Natural killer cell treated with Interleukin-12 subunit alpha and Interleukin-12 subunit beta and Interleukin-15 and Interleukin-18, amount 100 ng/mL, for 72 hours (primary cell): ENCODE measurements at places on chromosomes 13 and 19.

DNA sequence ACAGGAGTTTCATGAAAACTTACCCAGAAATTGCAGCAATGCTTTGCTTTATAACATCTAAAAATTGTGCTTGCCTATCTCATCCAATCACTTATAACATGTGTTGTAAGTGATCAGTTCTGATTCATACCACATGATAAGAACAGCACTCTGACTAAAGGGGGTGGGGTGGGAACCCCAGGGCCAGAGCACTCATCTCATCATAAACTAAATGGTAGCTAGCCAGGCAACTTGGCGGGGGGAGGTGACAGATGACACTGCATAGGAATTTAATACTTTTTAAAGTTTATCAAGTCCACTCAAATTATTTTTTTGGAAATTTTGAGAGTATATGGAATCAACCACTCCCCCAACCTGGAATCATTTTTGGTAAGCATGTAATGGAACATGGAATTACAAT lies 42.1 kb downstream of the FOXO1 start:
- no peak for DNase-seq

- peak; percentile 5 for DNase-seq
These were observed 21.4 kb downstream of the ACER1 start for GRCh38 chr19:6312018-6312417.

DNA sequence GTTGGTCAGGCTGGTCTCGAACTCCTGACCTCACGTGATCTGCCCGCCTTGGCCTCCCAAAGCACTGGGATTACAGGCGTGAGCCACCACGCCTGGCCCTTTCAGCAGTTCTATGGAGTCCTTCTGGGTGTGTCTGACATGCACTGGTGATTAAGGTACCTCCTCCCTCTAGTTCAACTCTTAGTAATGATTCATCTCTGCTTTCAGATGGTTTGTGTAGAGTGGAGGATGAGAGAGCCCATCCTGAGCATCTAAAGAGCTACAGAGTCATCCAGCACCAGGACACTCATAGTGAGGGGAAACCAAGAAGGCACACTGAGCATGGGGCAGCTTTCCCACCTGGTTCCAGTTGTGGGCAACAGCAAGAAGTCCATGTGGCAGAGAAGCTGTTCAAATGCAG lies 8.2 kb downstream of the ZNF584 start:
- DNase-seq, result no peak

GRCh38 chr19:4428326-4428975 lies 26.0 kb downstream of the CHAF1A start:
- no peak for DNase-seq

- no peak for DNase-seq
These were observed 198.4 kb downstream of the COL4A1 start for GRCh38 chr13:110108348-110109139.

DNA sequence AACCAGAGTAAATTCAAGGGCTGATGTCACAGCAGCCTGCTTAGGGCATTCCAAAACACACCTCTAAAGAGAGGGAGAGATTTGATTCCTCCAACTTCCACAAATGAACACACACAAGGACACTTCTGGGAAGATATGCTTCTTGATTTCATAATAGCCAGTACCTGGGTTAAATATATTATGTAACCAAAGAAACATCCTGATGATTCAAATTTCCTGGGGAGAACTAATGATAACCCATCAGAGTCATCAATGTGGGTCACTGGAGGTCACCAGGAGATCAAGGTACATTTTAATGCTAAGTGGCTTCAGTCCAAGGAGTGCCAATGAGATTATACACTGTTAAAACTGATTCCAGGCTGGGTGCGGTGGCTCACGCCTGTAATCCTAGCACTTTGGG lies 54.0 kb upstream of the DOCK9 start:
- DNase-seq, result no peak

DNA sequence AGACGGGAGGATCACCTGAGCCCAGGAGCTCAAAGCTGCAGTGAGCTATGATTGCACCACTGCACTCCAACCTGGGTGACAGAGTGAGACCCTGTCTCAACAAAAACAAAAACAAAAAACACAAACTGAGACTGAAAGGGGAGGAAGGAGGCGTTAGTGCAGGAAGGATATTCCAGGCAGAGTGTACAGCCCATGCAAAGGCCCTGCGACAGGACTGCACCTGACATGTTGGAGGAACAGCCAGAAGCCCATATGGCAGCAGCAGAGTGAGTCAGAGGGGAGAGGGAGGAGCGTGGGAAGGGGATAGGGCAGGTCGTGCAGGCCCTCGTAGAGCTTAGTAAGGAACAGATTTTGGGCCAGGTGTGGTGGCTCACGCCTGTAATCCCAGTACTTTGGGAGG lies 3.2 kb downstream of the ZNRF4 start:
- DNase-seq, result no peak

DNA sequence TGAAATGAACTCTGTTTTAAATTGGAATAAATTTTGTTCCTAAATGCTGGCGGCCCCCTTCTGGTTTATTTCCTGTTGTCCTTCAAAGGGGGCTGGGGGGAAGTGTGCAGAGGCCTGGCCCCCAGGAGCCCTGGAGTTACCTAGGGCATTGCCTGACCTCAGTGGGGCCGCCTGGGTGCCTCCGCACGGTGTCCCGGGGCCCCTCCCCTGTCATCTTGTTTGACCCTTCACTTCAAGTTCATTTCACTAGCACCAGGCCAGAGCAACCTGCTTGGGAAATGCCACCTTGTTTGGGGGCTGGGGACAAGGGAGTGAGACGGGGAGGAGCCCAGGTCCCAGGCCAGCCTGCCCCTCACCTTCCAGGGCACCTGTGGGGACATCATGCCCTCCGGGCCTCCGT lies 11.9 kb upstream of the GNA15 start:
- no peak for DNase-seq

- no peak for DNase-seq
These were observed 2070.3 kb downstream of the PCDH9 start for GRCh38 chr13:65159803-65160202.

- no peak for DNase-seq
These were observed 134.7 kb downstream of the POU4F1 start for GRCh38 chr13:78468621-78469020.

DNA sequence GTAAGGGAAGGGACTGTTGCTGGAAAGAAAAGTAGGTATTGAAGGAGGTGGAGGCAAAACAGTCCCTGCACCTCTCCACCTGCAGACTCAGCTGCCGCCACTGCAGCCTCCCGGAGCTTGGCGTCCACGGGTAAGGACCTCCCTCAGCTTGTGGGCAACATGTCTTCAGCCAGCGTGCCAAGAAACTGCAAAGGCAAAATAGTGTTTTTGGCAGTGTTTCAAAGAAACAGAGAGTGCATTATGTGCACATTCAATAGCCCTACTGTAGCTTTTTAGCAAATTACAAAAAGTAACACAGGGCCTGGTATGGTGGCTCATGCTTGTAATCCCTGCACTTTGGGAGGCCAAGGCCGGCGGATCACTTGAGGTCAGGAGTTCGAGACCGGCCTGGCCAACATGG lies 57.4 kb downstream of the ATP11A start:
- no peak for DNase-seq

GRCh38 chr19:13980340-13980739 lies 25.8 kb downstream of the RFX1 start:
- no peak for DNase-seq

DNA sequence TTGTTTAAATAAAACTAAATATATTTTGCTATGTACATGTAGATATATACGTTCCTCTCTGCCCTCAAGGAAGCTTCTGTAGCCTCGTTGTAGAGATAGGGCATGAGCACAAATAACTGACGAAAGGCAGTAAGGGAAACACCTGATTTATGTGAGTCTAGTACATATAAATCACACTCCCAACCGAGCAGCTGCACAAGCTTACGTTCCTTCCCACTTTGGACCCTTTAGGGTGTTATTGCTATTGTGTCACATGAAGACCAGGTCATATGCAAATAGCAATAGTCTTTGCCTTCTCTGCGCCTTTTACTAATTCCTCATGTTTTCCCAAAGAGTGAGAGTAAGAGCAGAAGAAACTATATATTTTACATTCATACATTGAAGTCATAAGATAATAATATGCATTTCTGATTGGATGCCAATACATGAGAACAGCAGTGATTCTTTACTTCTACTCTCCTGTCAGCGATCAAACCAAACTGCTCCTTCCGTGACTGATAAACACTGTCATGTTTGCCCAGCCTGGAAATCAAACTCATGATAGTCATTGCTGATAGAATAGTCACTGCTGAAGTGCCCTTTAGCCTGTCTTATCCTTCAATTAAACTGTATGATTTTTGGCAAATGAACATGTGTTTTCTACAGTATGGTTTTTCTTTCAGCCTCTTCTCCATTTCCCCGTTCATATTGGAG lies 127.2 kb upstream of the MAB21L1 start:
- no peak for DNase-seq

- DNase-seq, result no peak
These were observed 56.4 kb downstream of the FAM124A start for GRCh38 chr13:51278426-51279130.

GRCh38 chr19:45879055-45879454 lies 6.9 kb downstream of the IRF2BP1 start:
- DNase-seq, result no peak

GRCh38 chr13:104983601-104984000 lies 1551.9 kb downstream of the EFNB2 start:
- no peak for DNase-seq

DNA sequence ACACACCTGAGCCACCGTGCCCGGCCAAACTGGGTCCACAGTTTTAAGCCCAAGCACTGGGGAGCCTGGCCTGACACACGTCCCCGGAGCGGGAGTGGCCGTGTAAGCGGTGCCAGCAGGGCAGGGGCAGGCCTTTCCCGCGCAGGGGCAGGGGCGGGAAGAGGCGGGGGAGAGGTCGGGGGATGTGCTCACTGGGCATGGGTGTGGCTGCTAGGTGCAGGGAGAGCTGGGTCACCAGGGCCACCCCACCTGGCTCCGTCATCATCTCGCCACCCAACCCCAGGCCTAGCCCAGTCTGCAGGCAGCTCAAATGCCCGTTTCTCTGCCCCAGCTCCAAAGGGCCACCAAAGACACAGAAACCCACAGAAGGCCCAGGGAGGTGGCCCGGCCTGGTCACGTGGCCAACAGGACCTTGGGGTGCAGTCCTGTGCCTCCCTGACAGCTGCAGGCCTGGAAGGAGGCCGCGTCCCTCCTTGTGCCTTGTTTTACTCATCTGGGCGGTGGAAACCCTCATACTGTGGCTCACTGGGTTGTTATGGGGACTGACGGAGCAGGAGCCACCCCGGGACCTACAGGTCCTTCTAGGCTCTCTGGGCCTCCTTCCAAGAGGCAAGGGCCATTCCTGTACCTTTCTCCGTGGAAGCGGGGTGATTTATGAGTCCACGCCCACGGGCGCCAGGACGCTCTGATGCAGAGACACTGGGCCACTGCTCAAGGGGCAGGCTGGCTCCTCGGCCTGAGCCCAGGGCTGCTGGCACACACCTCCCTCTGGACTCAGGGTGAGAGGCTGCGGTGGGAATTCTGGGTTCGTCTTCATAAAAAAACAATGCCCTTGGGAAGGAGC lies 27.7 kb downstream of the MAP2K2 start:
- no peak for DNase-seq

- peak; percentile 66 for DNase-seq
These were observed 176.9 kb downstream of the SHISA2 start for GRCh38 chr13:25874907-25875306.

DNA sequence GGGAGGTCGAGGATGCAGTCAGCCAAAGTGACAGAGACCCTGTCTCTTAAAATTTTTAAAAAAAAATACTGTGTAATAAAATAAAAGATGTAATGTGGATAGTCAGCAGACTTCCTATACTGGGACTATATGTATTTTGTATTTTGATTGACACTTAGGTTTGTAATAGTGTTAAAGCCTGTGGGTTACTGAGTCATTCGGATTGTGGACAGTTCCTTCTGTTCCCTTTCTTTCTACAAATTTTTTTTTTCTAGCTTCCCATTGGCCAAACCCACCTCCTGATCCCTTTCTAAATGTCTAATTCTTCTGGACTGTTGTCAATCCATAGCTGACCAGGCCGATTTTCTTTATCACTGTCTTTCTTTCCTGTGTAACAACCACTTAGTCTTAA lies 108.0 kb downstream of the DNAJC3 start:
- no peak for DNase-seq

GRCh38 chr19:16702123-16702522 lies 17.5 kb upstream of the NWD1 start:
- DNase-seq, result no peak

GRCh38 chr19:18895038-18895823 lies 727 bp downstream of the CERS1 start:
- DNase-seq, result no peak

- no peak for DNase-seq
These were observed 16.6 kb downstream of the GPI start for GRCh38 chr19:34381399-34382251.

GRCh38 chr13:25766576-25766975 lies 285.2 kb downstream of the SHISA2 start:
- no peak for DNase-seq

DNA sequence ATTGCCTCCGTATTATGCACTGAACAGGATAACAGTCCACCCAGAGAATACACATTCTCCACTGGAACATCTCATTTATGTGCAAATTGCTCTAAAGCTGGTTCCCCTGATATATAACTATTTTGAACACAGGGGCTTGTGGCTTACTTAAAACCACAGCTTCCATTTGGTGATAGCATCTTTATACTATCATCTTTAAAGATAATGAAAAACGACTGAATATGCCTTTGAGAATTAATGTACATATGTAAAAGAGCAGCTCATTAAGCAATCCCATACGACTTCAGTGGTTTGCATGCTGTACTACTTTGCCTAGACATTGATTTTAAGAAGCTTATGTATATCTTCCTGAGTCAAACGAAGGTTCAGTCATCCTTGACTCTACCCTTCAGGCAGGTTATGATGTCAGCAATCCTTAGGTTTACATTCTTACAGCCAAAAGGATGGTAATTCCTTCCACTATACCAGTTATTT lies 40.8 kb downstream of the BRD4 start:
- no peak for DNase-seq

DNA sequence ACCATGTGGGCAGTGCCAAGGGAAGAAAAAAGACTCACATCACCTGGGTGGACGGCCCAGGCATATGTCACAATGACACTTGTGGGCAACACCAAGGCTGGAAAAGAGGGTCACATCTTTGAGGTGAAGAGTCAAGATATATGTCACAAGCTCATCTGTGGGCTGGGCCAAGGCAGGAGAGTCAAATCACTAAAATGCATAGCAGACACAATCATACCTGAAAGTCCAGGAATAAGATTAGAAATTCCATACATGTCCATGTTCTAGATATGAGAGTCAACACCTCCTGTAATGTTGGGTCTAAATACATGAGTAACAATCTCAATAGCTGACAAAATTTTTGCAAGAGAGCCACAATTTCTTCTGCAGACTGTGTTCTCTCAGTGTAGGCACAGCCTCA lies 145.0 kb downstream of the ZNF675 start:
- DNase-seq, result no peak

- DNase-seq, result no peak
These were observed 44.1 kb upstream of the C13orf46 start for GRCh38 chr13:114017966-114018365.

DNA sequence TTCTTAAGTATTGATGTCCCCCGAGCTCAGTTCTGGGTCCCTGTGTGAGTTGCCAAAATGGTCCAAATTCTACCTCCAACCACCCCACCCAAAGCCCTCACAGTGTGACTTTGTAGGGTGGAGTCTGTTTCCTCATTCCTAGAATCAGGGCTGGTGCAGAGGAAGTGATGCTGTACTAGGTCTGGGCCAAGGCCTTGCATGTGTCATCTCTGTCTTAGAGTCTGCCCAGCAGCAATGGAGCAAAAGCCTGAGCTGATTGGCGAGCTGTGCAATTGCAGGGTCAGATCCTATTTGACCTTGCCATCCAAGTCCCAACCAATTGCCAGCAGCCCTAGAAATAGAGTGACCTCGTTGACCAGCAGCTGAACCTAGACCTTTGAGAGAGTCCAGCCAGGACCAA lies 97.0 kb upstream of the ANKRD10 start:
- no peak for DNase-seq

GRCh38 chr19:3976495-3977241 lies 5.8 kb upstream of the DAPK3 start:
- DNase-seq, result no peak
